A172 (cell line): ENCODE measurements at places on chromosomes 11 and 22.

DNA sequence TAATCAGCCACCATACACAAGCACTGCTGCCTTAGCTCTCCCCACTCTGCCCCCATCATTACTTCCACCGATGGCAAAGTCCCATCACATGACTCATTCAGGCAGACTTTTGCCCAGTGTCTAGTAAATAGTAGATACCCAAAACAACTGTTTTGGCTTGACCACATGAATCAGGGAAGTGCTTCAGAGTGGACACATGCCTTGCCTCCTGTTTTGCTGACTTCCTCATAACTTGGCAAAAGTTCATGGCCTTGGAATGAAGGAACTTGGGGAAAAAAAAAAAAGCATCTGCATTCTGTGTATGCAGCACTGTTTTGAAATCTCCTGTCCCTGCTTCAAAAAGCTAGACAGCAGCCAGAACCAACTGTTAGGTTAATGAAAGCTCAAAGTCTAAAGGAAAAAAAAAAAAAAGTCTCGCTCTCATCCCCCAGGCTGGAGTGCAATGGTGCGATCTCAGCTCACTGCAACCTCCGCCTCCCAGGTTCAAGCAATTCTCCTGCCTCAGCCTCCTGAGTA lies 335.3 kb downstream of the FAM181B start:
- peak; percentile 51 for DNase-seq

GRCh38 chr22:46911346-46911745 lies 148.9 kb downstream of the TBC1D22A start:
- DNase-seq, result no peak

DNA sequence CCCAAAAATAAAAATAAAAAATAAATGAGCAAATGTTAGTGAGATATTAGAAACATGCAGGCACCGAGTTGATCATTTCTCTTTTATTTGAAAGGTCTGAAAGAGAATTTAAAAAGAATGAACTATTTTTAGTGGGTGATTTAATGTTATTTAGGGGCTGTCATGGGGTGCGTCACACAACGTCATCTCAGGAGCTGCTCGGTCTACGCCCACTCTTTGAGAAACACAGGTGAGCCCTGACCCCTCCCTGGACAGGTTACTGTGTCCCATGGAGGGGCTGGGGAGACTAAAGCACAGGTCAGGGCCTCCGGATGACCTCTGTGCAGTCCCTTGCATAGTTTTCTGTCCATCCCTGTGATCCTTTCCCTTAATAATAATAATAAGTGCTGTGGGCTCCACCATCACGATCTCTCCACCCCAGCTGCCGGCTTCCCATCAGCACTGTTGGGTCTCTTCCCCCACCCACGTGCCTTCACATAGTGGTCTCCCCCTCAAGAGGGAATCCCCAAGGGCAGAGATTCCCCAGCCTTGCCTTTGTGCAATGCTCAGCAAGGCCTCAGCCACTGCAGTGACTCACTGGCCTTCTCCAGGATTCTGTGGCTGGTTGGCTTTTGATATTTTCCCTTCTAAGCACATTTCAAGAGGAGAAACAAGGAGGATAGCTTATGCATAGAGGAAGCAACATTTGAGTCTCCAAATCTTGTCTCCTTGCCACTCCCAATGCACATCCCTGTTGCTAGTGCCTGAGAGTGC lies 159.9 kb downstream of the TTC17 start:
- DNase-seq, result peak; percentile 28

DNA sequence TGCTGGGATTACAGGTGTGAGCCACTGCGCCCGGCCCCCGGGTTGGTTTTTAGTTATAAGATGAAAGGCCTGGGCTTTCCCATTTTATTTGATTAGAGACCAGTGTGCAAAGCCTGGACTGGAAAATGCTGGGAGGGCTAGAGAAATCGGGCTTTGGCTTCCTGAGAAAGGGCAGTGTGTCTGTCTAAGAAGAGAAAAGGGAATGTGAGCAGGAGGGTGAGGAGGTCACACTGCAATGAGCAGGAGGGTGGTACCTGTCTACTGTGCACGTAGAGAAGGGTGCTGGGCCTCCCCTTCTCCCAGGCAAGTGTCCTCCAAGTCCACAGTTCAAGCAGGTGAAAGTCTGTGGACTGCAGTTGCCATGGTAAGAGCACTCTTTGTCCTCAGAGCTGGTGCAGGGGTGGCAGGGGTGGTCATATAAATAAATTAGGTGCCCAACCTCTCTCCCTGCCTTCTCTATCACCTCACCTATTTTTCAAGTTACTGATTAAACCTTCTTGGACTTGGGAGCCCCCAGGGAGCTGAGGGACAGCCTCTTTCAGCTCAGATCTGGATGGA lies 30.8 kb downstream of the SLC5A1 start:
- DNase-seq, result no peak

- no peak for DNase-seq
Measured at GRCh38 chr11:93648158-93648557, 13.3 kb upstream of the CEP295 start.

GRCh38 chr22:28604966-28605761 lies 74.5 kb downstream of the TTC28 start:
- no peak for DNase-seq

DNA sequence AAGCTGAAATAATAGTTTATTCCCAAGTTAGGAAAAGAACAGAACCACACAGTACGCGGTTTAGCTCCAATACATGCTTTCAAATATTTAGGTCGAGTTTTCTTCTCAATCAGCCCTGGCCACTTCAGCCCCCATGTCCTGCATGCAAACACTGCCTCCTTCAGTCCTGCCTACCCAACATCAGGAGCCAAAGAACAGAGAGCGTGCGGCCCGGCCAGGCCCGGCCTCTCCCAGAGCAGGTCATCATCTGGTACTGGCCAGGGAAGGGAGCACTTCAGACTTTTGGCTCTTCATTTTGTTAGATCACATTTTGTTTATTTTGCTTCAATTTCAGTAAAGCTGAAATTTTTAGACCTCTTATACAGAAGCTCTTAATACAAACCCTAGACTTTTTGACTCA lies 6.7 kb downstream of the BRD1 start:
- no peak for DNase-seq

- no peak for DNase-seq
Measured at GRCh38 chr22:17264321-17265052, 45.3 kb upstream of the ADA2 start.
